T-cell (primary cell): ENCODE measurements at places on chromosomes 13 and 19.

GRCh38 chr13:23504180-23504579, 66.0 kb upstream of the TNFRSF19 start:
- no peak for DNase-seq

DNA sequence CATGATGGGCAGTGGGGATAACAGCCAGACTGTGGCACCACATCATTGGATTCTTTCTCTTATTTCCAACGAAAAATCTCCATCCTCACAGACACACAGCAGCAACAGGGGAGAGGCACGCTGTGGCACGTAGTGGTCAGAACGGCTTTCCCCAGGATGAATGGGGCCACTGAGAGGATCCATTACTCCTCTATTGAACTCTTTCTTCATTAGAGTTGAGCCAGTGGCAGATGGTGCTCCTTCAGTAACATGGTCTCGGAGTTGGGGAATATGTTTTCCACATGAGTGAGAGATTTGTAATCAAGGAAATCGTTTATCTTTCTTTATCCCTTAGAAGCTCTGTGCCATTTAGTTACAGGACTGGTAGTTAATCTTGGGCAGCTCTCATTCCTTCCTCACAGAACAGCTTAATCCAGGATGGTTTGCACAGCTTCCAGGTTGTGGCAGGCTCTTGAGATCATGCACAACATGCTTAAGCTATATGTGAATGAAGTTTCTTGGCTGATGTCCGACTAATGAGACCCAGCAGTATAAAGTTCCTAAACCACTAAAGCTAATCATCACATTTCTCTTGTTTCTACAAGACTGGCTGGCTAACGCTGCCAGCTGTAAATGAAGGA, 180.5 kb upstream of the SLC10A2 start:
- no peak for DNase-seq

DNA sequence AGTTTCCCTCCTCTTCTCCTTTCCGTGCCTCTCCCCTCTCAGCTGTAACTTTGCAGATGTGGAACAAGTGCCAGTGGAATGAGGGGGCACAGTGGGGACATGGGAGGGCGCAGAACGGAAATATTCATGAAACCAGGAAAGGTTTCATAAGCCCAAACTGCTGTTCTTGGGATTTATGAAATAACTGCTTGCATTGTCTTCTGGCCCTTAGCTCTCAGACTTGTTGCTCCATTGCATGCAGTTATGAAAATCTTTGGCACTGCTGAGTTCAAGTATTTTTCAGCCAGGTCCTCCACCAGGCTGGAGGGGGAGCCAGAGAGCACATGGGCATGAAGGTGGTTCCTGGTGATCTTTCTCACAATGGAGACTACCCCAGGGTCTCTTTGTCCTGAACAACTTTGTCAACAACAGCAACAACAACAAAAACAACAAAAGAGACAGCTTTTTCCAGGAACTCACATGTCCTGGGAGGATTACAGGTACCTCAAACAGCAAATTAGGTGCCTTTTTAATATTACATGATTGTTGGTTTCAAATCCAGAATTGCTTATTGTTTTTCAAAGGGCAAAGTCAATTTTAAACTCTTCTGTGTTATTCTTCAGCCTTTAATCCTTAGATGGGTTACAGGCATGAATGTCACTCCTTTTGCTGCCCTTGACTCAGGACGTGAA, 1.5 kb downstream of the RGCC start:
- peak; percentile 53 for DNase-seq

DNA sequence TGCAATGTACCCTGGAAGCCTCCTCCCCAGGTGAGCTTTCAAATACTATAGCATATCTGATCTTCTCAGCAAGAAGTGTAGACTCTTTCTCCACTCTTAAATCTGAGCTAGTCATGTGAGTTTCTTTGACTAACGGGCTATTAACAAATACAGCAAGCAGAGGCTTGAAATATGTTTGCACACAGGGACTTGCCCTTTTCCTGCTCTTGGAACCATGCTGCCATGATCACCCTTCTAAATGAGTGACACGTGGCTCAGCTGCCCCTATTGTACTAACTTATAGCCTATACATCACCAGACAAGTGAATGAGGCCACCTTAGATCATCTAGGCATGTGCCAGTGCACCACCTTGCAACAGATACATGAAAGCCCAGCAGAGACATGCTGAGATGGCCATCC, 13.3 kb upstream of the SUCLA2 start:
- DNase-seq, result no peak

- DNase-seq, result no peak
These were observed 23.9 kb upstream of the CEBPG start for GRCh38 chr19:33349319-33350289.

DNA sequence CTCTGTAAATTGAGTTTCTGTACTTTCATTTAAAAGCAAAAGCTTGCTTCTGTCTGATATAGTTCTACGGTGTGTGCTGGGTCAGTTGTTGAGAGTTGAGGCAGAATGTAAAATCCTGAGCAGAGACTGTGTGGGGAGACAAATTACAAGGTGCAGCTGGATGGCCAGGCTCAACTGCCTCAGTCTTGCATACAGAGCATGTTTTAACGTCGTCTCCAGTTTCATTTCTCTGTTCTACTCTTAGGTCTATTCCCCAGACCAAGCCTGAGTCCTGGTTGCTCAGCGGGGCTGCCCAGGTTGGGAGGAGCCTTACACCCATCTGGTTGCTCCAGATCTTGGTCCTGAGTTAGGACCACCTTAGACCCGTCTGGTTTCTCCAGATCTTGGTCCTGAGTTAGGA, 54.4 kb upstream of the MEDAG start:
- DNase-seq, result no peak

GRCh38 chr19:40190891-40191835, at the start of gene MAP3K10:
TSS of gene MAP3K10 (plus strand) at chr19:40191426. CDS start at chr19:40192032, 606 bp downstream.
- peak; percentile 82 for DNase-seq

DNA sequence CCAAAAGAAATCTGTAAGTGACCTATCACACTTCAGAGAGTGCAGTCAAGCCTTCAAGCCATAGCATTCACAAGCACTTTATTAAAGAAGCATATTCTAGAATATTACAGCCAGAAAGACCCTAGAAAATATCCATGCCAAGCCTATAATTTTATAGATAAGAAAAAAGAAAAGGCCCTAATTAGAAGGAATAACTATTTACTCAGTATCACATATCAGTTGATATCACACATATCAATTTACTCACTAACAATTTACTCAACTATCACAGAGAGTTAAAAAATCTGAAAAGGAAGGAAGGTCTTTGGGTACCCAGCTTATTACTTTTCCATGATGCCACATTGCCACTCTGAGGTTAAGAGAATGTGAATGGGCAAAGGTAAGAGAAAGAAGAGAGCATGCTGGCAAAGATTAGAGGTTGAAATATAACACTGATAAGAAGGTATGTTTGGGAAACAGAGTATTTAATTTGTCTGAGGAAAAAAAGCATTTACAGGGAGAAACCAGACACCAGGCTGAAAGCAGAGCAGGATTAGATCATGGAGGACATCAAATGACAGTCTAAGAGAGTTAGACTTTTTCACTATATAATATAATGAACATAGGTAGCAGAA, 186.2 kb downstream of the VWA8 start:
- DNase-seq, result no peak

- DNase-seq, result no peak
These were observed 7.2 kb upstream of the CYP4F2 start for GRCh38 chr19:15905026-15905425.

- peak; percentile 65 for DNase-seq
These were observed 1.4 kb downstream of the GRIN3B start for GRCh38 chr19:1001538-1002166.

DNA sequence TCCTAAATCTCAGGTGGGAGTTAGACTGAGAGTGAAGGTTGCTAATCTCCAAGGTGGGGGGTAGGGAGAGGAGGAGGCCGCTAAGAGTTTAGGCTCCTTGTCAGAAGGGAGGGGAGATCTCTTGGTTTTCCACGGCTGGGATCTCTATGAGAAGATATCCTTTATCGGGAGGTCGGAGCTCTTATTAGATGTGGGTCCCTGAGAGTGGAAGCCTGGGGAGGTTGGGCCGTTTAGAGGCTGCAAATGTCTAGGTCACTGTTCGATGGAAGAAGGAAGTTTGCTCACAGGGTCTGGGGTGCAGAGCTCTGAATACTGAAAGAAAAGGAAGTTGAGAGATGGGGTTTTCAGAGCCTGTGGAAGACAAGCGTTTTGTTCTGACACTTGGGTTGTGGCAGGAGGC, 3.8 kb downstream of the MYADM start:
- no peak for DNase-seq

GRCh38 chr19:53824134-53824611, at the start of gene NLRP12:
TSS of gene NLRP12 (minus strand) at chr19:53824314. CDS start at chr19:53824174, 140 bp downstream.
- no peak for DNase-seq

DNA sequence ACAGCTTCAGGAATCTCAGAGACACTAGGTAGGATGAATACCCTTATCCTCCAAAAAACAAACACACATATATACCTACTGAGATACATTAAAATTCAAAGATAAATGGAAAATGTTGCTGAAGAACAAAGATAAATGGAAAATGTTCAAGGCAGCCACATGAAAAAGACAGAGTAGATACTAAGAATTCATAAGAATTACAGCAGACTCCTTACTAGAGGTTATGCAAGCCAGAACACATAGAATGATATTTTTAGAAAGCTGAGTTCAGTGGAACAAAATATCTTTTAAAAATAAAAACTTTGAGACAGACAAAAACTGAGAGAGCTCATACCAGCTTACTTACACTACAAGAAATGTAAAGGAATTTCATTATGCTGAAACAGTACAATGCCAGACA, 35.6 kb downstream of the UCHL3 start:
- no peak for DNase-seq

DNA sequence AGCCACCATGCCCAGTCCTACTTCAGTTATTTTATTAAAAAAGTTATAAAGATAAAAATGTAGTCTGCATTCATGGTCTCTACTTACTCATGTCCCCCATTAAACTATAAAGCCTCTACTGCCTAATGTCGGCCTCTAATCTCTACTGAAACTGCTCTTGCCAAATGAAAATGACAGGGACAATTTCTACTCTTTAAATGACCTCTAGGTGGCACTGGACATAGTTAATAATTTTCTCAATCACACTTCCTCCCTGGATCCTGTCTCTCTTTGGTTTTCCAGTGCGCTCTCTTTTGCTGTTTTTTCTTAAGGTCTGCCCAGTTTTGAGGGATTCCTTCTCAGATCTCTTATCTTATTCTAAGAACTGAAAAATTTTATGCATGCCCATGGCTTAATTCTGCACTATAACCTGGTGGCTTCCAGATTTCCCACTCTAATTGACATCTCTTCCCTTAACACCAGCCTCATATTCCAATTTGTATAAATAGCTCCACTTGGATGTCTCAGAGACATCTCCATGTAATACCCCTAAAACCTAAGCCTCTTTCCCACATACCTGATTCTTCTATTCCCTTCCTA, 54.3 kb downstream of the MTMR6 start:
- DNase-seq, result no peak

GRCh38 chr19:2511991-2512390, 36.1 kb downstream of the GADD45B start:
- DNase-seq, result no peak

DNA sequence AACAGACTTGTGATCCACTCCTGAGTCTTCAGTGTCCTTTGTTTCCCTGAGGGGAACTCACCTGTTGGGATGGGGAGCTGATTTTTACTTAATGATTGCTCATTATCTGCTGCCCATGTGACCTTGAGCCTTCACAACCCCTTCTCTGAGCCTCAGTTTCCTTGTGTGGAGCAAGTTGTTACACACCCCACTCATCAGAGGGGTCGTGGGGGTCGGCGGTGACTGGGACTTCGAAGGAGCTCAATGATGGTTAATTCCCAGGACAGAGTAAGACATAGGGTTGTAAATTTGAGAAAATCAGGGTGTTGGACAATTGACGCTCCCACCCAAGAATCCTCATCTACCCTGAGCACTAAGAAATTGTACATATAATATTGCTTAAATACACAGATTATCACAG, 13.5 kb downstream of the LILRA5 start:
- no peak for DNase-seq

DNA sequence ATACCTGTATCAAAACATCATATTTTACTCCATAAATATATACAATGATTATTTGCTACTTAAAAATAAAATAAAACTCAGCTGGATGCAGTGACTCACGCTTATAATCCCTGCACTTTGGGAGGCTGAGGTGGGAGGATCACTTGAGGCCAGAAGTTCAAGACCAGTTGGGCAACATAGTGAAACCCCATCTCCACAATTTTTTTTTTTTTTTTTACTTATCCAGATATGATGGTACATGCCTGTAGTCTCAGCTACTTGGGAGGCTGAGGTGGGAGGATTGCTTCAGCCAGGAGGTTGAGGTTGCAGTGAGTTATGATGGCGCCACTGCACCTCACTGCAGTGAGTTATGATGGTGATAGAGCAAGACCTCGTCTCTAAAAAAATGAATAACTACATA, 22.4 kb downstream of the POU2F2 start:
- no peak for DNase-seq

- DNase-seq, result no peak
These were observed 739 bp upstream of the ILF3 start for GRCh38 chr19:10653482-10653731.

- DNase-seq, result no peak
These were observed 622.1 kb upstream of the ARGLU1 start for GRCh38 chr13:107190065-107190464.

- DNase-seq, result no peak
These were observed 39.4 kb downstream of the NFIX start for GRCh38 chr19:13034636-13035035.

DNA sequence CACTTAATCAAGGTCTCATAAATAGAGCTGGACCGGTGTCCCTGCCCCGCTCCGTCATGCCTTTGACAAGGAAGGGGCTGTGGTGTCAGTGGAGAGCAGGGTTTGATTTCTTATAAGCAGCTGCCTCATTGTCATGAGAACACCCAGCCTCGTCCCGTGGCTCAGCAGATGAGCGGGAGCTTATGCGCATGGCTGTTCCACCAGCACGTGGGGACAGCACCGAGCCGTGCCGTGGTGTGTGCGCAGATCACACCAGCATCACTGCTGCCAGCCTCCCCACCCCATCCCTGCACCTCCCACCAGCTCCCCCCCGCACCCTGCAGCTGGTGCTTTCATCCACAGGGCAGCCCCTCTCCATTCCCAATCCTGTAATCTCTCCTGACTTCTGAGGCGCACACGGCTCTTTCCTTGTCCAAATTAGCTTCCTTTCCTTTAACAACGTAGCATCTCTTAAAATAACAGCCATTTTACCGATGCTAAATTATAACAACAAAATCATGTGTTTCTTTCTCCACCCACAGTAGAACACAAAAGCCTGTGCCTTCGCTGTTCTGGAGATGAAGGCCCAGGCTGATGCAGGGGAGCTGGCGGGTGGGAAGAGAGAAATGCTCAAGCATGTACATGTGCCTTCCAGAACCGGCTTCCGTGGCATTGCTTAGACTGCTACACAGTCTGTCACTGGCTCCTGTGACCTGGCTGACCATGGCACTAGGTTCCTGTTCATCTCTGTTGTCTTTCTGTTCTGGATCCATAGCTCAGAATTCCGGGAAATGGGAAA, 96.8 kb downstream of the RAB20 start:
- DNase-seq, result no peak
